ENCODE measurements at places on chromosomes 3 and 15.

DNA sequence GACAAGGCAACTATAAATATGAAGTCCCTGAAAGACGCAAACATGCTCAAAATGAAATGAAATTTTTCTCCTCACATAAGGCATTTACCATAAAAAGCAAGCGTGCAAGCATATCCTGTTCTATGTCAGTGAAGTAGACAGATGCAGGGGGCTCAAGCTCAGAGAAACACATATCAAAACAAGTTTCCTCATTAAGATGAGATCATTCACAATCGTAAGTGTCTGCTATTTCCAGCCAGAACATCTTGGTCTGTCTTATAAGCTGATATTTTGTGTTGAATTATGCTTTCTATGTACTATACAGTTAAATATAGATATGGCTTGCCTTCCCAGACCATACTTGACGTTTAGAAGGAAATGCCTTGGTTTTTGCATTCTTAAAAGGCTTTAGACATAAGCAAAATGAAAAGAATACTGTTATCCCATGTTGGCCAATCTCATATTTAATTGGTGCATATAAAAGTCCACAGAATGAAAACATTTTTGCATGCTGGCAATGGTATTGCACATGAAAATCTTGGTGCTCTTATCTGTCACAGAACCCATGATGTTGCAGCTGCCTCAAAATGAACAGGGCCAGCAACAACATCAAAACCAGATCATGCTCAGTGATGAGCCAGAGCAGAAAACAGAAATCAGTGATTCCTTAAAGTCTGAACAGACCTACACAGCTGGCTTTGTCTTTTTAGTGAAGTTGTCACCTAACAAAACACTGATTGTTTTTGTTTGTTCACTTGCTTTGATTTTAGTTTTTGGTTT, 65.4 kb downstream of the SIDT1 start:
- DNase-seq: no peak

- no peak for DNase-seq
Measured at GRCh38 chr15:58362262-58362922, 69.4 kb upstream of the LIPC start.

DNA sequence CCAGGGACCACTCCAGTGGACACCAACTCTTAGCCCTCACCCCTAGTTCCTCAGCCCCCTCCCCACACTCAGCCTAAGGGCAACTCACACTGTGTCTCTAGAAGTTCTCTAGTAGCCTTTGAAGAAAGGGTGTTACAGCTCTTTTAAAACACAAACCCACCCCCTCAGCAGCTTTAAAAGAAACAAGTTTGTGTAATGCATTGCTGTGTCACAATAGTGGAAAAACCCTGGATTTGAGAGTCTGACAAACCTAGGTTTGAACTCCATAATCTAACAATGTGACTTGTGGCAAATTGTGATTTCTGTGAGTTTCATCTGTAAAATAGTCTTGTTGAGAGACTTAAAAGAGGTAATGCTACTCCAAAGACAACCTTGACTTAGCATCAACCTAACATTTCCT, 54.0 kb downstream of the PLCH1 start:
- no peak for DNase-seq

DNA sequence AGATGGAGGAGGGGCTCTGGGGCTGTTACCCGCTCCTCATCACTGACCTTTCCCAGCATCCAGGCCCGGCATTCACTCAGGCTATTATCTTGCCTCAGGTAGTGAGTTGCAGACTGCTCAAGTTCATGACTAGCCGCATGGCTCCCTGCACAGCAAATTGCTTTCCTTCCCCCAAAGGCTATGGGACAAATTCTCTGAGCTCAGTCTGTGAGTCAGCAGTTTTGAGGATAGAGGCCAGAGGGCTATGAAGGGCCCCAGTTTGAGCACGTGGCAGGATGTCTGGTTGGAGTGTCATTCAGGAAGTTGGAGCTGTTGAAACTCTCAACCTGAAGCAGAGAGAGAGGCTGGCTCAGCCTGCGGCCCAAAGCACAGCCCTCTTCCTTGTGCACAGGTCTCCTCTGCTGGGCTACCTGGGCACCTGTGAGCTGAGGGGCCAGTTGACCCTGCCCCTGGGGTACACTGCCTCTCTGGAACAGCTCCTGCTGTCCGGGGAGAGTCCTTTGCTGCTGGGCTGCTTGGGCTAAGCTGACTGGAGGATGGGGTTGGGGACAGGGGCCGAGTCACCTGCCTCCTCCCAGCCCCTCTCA, 7.9 kb downstream of the FAH start:
- peak; percentile 62 for DNase-seq

- no peak for DNase-seq
Measured at GRCh38 chr15:88865498-88866099, 29.7 kb downstream of the HAPLN3 start.

GRCh38 chr3:106447723-106448301, 579.0 kb upstream of the CBLB start:
- no peak for DNase-seq

DNA sequence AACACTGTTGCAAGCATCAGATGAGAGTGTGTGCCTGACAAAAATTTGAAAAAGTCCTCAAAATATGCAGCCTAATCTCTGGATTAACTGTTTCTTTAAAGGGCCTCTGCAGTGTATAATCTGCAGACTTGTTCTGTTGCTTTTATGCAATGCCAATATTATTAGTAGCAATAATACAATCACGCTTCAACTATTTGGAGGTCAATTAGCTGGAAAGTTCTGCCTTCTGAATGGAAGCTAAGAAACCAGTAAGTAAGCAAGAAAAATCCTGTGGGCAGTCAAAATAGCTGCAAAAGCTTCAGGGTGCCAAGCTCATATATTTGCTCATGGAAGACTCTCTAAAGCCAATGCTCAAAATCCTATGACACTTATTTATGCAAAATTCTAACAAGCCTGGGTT, 153.2 kb upstream of the NR2F2 start:
- no peak for DNase-seq

GRCh38 chr3:97970956-97971620, 1.1 kb downstream of the RIOX2 start:
- DNase-seq: no peak

DNA sequence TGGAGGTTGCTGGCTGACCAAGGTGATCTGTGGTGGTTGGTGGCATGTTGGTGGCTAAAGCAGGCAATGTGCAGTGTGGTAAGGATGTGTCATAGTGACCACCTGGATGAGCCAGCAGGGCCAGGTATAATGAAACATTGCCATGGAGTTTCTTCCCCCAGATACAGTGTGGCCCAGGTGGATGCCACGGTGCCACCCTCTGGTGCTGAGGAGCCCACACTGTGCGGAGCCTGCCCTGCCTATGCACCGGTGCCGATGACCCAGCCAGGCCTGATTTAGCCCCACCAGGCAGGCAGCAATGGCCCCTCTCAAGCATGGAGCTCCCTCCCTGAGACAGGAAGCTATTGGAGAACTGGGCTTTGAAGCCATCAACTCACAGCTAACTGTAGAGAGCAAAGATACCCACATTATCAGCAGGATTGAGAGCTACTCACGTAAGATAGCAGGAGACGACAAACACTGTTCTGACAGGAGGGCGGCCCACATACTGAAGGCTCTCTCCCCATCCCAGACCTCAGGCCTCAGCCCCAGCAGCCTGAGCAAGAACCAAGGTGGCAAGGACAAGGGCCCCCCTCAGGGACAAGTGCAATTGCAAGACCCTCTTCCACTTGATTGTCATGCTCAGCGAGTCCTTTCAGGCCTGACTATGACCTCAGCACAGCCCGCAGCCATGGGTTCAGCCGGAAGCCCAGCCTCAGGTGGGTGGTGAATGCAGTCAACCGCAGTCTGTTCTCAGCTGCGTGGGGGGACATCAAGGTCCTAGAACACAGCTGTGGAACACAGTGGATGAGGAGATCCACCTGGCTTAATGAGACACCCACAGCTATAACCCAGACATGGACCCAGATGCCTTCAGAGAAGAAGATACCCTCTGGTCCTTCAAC, 82.8 kb upstream of the CDV3 start:
- DNase-seq: no peak

All from hematopoietic multipotent progenitor cell treated with erythropoietin and hydrocortisone succinate and interleukin-3 and kit ligand, for 15 days (in vitro differentiated cells).